ENCODE measurements at places on chromosomes 4 and X.

GRCh38 chr4:155522201-155522600 lies 144.4 kb upstream of the GUCY1A1 start:
- no peak for DNase-seq

GRCh38 chr4:38154252-38154651 lies 194.1 kb downstream of the PTTG2 start:
- DNase-seq = no peak

DNA sequence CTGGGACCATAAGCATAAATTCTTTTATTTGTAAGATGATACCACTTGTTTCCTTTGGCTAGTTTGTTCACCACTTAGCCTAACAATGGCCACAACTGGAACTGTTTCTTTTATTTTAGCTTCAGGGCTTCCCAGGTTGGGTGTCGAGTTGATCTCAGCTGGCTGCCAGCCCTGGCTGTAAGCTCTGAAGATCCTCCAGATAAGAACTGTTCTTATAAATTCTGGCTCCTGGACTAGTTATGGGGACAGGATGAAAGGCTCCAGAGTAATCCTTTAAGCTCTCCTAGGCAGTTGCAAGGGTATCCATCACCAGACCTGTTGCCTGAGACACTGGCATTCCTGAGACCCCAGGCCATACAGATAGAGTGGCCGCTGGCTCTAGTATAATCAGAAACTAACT lies 129.4 kb upstream of the ACSL4 start:
- no peak for DNase-seq

- DNase-seq = no peak
Measured at GRCh38 chr4:148630051-148630450, 187.8 kb upstream of the NR3C2 start.

- peak; percentile 57 for DNase-seq
Measured at GRCh38 chr4:7124689-7125442, 57.0 kb upstream of the GRPEL1 start.

GRCh38 chr4:74934016-74934831 lies 1.3 kb downstream of the PARM1 start:
- DNase-seq = no peak

- DNase-seq = no peak
Measured at GRCh38 chr4:144709793-144710525, 64.0 kb downstream of the HHIP start.

GRCh38 chrX:132612821-132613564 lies 124.2 kb upstream of the MBNL3 start:
- peak; percentile 0 for DNase-seq

DNA sequence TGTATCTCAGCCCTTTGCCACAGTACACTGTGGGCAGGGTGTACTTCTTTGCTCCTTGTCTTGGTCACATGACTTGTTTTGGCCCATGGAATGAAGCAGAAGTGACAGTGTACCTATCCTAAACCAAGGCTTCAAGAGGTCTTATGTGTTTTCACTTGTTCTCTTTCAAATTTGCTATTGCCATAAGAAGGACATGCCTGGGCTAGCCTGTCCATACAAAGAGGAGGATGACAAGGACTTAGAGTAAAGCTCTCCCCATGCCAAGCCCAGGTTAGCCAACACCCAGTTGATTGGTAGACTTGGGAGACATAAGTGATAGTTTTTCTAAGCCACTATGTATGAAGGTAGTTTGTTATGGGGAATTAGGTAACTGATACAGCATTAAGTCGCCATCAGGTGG lies 141.1 kb upstream of the MID1 start:
- DNase-seq = no peak

GRCh38 chr4:157045507-157046127 lies 30.3 kb upstream of the GLRB start:
- DNase-seq = peak; percentile 13

DNA sequence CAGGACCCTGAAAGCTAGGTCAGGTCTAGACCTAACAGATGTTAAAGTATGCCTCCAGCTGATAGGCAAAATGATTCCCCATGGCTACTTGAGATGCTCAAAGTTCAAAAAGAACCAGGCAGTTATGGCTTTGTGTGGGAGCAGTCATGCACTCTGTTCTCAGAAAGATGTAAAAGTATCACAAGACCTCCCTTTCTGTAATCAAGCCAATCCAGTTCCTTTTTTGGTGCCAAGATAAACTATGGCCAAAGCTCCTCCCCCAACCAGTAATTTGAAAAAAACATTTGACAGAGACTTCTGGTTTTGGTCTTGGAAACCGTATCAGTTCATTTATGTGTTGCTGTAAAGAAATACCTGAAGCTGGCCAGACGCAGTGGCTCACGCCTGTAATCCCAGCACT lies 340.9 kb downstream of the CHIC1 start:
- no peak for DNase-seq

DNA sequence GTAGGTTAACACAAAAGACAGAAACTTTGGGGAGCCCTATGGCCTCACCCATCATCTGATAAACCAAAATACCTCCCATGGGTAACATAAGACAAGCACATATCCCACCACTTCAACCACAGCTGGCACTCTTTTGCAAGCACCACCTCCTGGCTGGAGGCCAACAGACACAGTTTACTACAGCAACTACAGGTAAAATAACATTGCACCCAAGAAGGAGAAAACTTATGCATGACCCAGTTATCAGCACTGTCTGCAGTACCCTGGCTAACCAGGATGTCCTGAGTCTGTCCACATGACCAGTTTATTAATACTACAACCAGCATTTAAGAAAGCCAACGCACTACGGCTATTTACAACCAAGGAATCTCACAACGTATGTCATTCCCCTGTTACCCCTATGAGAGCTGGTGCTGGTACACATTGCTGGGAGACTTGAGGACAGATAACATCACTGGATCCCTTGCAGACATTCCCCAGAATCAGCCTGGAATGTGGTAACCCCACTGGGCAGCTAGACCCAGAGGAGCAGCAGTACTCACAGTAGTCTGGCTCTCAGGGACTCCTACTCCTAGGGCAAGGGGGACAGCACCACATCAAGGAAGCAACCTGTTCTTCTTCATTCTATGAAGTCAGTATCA lies 32.0 kb downstream of the ELF2 start:
- no peak for DNase-seq

DNA sequence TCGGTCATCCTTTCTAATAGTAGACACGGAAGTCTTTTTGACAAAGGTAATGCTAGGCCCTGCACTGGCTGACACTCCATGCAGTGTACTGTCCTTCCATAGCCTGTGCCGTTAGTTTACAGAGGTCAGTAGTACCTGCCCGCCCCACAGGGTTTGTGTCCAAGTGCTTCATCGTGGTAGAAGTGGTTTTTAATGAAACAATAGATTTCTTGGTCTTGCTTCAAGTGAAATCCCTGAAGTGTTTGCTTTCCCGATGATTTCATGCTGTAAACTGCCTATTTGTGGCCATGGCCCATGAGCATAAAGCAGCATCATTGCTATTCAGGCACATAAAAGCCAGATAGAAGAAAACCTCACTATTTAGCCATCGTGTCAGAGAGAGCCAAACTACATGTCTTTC lies 139.3 kb downstream of the GPR143 start:
- no peak for DNase-seq

DNA sequence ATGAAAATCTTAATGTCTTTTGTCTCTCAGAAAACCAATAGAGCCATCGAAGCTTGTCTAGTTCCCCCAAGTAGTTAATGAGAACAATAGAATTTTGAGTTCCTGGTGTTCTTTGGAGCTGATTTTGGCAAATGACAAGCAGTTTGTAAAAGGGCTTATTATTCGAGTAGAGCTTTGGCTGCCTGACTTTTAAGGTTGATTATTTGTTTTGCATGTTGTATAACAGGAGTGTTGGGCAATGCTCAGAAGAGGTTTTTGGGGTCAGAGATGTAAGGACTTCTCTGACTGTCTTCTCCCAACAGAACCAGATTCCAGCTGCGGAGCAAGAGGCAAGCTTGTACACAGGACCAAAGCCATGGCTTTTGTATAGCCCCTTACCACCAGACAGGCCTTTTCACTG lies 30.0 kb downstream of the ZCCHC12 start:
- DNase-seq = no peak

GRCh38 chrX:44908827-44909226 lies 35.8 kb downstream of the KDM6A start:
- no peak for DNase-seq

GRCh38 chrX:48890934-48891401 lies 6.6 kb downstream of the TIMM17B start:
- no peak for DNase-seq

- DNase-seq = no peak
Measured at GRCh38 chrX:137290011-137290410, 256.2 kb upstream of the GPR101 start.

- no peak for DNase-seq
Measured at GRCh38 chrX:25941087-25941486, 197.1 kb upstream of the MAGEB18 start.

- DNase-seq = no peak
Measured at GRCh38 chrX:46837558-46838485, 979 bp downstream of the RP2 start.

DNA sequence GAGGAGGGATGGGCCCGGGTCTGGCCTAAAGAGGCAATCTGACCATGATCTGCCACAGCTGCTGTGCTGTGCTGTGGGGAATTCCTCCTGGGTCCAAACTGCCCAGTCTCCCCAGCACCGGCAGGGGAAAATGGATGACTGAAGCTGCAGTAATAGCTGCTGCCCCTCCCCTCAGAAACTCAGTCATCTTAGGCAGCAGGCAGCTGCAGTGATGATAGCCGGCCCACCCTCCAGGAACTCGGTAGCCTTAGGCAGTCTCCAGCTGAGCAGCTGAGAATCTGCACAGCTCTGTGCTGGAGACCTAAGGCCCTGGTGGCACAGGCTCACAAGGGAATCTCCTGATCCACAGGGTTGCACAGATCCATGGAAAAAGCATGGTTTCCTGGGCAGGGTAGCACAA lies 113.4 kb upstream of the USP38 start:
- DNase-seq = no peak

- no peak for DNase-seq
Measured at GRCh38 chr4:100836929-100837328, 319.1 kb upstream of the EMCN start.

GRCh38 chr4:36214735-36215485 lies 29.4 kb downstream of the ARAP2 start:
- no peak for DNase-seq

GRCh38 chr4:90951037-90951436 lies 823.8 kb downstream of the CCSER1 start:
- no peak for DNase-seq

GRCh38 chr4:113026556-113026955 lies 22.9 kb upstream of the ANK2 start:
- DNase-seq = no peak

- no peak for DNase-seq
Measured at GRCh38 chr4:174713181-174713580, 115.9 kb downstream of the GLRA3 start.

DNA sequence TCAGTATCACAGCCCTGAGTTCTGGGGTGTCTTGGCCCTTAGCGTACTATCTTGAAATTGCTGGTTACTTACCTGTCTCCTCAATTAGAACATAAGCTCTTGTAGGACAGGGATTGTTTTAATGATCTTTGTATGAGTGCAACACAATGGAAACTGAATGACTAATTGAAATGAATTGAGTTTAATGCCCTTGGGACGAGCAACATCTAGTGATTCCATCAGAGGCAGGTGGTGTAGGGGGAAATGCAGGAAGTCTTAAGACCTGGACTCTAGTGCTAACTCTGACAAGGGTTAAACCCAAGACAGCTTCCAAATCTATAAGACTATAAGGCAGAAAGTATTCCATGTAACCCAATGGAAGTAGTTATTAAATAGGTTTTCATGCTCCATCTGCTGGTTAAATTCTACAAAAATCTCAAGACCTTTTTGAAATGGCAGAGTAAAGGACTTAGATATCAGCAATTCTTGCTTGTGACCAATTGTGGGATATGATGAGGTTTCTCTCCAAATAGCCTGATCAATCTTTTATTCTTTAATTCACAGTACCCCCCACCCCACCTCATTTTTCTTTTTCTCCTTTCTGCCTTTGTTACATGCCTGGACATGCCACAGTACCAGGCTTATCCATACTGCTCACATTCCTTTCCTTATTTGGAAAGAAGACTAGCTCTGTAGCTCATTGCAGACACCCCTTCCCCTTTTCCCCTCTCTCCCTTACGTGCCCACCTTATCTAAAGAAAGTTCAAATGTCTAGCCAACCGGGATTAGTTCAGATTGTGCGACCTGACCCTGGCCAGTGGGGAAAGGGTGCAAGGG lies 340.8 kb downstream of the PAPSS1 start:
- no peak for DNase-seq

DNA sequence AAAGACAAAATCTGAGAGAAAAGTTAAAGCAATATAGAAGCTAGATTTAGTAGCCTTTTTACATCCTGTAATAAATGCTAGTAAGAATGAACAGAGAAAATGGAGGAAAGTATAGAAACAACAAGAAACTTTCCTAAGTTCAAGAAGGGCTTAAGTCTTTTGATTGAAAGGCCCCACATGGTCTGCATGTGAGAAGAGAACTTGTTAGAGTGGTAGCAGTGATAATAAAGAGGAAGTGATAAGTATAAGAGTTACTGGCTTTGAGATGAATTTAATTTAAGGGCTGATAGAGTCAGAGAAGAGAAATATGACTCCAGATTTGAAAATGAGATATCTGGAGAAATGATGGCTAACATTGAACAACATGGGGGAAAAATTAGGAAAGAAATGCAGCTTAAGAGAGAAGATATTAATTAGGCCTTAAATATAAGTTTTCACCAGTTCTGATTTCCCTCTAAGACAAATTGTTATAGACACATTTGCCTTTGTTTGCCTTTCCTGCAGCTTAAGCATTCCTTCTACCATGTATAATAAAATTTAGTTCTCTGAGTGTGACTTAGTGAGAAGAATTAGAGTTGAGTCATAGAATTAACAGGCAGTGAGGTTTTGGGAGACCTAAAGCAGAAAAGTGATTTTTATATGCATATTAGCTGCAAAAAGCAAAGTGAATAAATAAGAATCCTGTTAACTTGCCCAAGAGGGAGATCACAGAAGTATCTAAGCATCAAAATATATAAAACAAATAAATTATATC lies 18.4 kb downstream of the ZFX start:
- DNase-seq = no peak

DNA sequence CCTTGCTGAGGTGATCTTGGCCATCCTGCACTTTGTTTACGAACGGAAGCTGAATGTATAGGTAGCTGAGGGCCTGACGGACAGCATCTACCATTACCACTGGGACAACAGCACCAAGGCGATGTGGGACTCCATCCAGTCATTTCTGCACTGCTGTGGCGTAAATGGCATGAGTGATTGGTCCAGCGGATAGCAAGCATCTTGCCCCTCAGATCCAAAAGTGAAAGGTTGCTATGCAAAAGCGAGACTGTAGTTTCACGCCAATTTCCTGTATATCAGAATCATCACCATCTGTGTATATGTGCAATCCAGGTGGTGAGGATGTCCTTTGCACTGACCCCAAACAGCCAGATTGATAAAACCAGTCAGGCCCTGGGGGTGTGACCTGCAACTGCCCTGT lies 4.2 kb upstream of the PYURF start:
- no peak for DNase-seq

DNA sequence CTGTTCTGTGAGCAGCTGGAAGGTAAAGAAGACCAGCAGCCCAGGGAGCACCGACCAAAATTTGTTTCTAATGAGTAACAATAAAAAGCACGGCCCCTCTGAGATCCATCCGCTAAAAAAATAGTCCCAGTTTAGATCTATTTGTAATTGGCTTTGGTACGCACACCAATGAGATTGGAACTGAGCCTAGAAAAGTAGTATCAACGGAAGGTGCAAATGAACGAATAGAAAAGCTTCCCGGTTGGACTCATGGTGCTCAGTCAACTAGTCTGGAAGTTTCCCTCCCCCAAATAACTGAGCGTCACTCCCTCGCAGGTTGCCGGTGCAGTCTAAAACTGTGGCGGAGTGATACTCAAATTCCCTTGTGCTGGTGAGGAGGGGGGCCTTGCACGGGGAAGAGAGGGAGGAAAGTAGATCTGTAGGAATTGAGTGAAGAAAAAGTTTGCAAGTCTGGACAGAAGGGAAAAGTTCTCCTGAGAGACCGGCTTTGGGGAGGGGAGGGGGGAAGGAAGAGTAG lies at the start of gene COL4A5:
Gene COL4A5 (plus strand): TSS at position 413 of the 517 bp plus-strand sequence. CDS start 288 bp downstream, outside the sequence.
- peak; percentile 38 for DNase-seq

Data from amniotic stem cell (primary cell).